IPS-NIHi11 (cell line): ENCODE measurements at places on chromosomes 16 and 17.

DNA sequence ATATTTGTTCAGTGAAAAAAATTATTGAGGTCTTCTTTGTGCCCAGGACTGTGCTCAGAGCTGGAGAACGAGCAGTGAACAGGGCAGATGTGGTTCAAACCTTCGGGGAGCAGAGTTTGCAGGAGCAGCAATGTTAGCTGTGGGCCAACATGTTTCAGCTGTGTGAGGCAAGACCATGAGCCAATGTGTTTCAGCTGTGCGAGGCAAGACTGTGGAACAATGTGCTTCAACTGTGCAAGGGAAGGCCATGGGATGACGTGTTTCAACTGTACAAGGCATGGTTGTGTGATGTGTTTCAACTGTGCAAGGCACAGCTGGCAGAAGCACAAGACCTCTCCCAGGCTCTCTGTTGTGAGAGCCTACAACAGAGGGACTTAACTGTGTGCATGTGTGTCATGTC, 35.2 kb upstream of the SDK2 start:
- no peak for DNase-seq

DNA sequence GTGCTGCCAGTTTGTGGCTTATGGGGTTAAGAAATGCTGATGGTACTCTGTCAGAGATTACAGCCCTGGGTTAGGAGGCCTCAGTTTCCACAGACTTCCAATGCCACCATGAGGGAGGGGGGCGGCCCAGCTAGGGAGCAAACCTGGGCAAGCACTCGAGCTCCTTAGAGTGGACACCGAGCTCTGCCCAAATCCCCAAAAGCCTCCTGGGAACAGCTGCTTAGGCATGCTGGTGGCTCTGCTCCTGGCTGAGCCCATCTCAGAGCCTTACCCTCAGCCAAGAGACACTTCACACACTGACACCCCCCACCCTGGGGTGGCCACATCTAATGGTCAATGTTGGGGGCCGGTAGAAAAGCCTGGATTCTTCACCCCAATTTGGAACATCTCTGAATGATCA, 66.1 kb downstream of the C16orf78 start:
- no peak for DNase-seq

- no peak for DNase-seq
Observed at GRCh38 chr17:4560837-4561256, 470 bp upstream of the GGT6 start.

DNA sequence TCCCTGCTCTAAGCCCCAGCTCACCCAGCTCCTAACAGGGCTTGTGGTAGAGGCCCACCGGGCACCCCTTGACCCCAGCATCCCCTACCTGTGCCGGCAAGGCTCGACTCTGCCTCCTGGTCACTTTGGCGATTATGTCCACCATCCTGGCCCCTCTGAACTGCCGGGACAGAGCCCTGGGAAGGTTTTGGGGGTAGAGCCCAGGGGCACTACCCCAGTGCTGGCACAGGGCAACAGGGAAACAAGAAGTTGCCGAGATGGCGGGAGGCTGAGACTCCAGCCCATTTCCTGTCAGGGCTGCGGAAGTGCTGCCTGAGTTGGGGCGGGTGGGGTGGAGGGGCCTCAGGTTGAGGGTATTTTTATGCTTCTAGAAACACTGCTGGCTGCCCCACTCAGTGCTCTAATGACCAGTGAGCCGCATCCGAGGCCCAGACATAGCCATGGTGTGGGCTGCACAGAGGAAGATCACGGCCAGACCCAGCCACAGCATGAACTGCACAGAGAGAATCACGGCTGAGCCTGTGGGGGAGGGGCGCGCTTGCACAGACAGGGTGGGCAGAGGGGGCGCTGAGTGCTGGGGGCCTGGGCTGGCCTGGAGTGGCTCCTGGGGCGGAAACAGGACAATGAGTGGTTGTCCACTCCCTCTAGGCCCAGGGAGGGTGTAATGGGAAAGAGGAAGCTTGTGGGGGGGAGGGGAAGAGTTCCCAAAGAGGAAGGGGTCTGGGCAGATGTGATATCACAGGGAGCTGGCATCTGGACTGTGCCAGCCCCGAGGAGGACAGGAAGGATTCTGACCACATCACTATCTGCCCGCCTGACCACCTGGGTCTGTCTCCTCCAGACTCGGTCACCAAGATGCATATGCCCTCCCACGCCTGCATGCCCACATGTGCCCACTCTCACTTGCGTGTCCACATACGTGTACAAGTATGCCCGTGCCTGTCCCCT, 22.3 kb downstream of the ARHGAP27 start:
- DNase-seq: no peak
